HFF-Myc (cell line): ENCODE measurements at places on chromosomes 7 and 10.

DNA sequence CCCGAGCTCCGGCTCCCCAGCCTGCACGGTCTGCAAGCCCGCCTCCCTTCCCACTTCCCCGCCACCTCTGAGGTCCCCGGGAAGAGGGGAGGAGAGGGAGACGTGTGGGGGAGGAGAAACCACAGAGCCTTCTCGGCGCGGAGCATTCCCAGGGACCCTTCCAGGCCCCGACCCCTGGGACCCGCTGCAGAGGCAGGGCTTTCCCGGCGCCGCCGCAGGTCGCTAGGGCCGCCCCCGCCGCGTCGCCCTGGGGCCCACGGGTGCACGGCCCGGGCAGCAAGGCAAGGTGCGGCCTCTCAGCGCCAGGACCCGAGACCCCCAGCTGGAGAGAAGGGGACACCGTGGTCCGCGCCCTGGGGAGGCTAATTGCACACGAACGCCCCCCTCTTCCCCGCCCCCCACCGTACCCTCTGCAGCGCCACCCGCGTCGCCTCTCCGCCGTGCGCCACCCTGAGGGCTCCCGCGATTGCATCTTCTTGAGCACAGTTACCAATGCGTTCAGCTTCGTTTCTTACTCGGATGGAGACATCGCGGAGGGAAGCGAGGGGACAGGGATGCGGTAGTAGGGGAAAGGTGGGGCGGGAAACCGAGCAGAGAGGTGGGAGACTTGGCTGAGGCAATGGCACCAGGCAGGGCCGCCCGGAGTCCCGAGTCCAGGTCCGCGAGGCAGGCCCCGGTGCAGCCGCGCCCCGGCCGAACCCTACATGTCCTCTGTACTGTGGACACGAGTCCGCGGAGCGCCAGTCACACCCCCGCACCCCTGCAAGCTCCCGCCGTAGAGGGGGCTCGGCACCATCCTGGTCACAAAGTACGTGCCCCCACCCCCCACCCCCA, 28.9 kb downstream of the SKIDA1 start:
- no peak for DNase-seq

- DNase-seq = peak; percentile 50
Measured at GRCh38 chr10:88254091-88254490, 329.0 kb downstream of the RNLS start.

- no peak for DNase-seq
Measured at GRCh38 chr10:101000915-101001658, 1.5 kb downstream of the LZTS2 start.

GRCh38 chr7:3991731-3992231, 690.3 kb upstream of the FOXK1 start:
- no peak for DNase-seq

DNA sequence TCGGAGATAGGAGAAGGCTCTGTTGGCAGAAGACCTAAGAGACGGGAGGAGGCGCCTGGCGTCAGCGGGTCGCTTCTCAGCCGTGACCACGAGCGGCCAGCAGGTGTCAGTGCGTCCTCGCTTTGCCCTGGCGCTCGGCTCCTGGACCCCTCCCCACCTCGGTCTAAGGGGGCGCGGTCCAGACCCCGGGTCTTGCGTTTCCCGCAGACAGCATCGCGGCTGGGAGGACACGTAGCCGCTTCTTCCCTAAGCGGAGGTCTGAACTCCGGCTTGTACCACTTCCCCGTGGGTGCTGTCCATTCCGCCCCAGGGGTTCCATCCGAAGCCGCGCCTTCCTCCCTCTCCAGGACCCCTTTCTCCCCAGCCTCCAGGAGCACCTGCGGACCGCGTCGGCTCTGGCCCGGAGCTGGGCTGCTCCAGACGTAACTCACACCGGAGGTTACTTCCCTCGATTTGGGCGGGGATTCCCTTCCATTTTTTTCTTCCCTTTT, 593 bp upstream of the ADRA2A start:
- DNase-seq = no peak

DNA sequence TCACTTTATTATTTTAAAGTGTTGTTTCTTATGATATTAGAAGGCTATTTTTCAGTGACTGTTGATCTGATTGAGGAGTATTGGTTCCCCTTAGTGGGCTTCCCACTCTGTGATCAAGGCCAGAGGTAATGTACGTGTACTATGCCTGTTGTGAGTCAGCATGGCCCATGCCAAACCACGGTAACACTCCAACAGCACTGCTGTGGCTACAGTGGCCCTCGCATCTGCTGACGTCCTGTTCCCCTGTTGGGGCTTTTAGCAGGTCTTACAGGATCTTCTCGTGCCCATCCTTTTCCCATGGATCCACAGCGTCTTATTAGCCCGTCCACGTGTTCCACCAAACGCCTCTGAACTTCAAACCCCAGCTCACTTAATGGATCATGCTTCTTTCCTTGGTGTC, 964.6 kb upstream of the CELF2 start:
- no peak for DNase-seq

GRCh38 chr10:29583674-29584073, 51.1 kb downstream of the SVIL start:
- no peak for DNase-seq

GRCh38 chr10:17025444-17026295, 103.9 kb downstream of the CUBN start:
- DNase-seq = peak; percentile 98

GRCh38 chr10:103665162-103665889, 171.8 kb downstream of the NEURL1 start:
- DNase-seq = no peak

DNA sequence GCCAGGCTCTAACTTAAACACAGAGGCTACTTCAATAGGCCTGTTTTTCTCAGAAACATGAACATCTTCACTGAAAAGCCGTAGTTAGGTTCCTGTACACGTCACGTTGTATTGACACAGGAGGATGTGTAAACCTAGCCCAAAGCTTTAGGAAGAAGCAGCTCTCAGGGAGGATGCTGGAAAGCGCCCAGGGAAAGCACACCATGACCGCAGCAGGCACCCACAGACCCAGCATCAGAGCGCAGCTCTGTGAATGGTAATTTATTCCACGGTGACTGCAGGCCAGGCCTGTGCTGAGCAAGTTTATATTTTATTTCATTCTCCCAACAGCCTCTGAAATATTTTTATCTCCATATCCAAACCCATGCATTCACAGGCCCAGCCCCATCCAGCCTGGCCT, 51.1 kb downstream of the ASB13 start:
- no peak for DNase-seq

GRCh38 chr10:4267086-4267773, 482.2 kb upstream of the KLF6 start:
- DNase-seq = no peak

GRCh38 chr7:144403102-144403501, 391 bp downstream of the NOBOX start:
- DNase-seq = no peak

GRCh38 chr7:71361451-71362032, 229.6 kb downstream of the GALNT17 start:
- DNase-seq = no peak

DNA sequence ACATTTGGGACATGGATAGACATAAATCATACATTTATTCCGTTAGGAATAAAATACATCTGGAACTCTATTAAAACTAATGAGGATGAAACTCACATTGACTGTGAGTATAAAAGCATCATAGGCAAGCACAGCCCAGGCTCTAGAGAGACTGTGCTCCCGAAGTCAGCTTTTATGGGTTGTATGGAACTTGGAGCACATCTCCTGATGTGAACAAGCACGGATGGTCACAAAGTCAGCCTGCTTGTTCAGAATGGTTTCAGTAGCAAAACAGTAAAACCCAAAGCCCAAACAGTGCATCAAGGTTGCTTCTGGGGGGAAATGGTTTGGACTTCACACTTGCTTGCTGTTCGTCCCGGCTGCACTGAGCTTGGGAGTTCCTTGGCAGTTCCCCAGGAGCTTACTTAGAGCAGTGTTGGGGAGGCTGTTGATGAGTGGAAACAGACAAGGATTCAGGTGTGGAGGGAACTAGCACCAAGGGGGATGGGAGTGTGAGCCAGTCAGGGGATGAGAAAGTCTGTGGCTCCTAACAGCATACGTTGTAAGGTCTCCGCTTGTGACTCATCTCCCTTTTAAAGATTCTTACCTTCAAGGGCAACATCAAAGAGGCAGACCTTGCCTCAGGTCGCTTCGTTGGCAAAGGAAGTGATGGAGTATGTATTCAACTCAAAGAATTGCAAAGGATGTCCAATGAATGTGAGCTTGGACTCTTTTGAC, 19.7 kb upstream of the ITGA8 start:
- DNase-seq = no peak

DNA sequence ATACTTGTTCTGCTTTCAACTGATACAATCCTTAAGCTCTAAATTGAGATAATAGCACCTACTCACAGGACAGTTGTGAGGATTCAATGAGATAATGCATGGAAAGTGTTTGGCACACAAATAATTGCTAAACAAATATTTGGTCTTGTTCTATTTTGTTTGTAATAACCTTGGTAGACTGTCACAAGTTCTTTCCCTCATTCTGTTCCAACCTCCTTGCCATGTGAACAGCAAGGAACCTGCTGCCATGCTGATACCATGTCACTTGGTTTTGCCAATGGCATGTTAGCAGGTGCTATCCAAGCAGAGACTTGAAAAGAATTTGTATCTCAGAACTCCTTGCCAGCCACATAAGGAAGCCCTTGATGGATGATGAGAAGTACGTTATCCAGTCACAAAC, 24.8 kb upstream of the TECTB start:
- no peak for DNase-seq

GRCh38 chr10:17984056-17984455, 32.3 kb downstream of the SLC39A12 start:
- DNase-seq = no peak

DNA sequence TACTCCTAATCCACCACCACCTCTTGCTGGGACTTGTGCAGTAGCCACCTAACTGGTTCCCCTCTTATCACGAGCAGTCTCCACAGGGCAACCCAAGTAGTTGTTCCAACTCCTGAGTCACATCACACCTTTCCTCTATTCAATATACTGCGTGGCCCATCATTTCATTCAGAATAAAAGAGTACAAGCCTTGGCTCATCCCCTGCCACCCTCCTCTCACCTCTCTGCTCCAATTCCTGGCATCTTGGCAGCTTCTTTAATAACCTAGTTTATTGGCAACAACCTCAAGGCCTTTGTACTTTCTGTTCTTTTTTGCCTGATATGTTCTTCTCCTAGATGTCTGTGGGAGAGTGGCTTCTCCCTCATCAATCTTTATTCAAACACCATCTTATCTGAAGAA, 199.4 kb downstream of the KIAA1217 start:
- DNase-seq = no peak

DNA sequence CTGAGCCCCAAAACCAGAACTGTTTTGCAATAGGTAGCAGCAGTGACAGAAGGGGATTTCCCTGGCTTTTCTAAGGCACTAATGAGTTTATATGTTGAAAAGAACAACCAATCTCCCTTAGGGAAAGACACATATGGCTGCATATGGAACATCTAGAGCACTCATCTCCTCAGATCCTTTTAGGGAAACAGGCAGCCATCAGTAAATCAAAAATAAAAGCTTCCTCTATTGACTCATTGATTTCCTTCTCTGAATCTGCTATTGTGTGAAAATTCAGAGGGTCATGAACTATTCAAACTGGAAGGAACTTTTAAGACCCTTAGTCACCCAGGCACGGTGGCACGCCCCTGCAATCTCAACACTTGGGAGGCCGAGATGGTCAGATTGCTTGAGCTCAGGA, 110.9 kb upstream of the NANOS1 start:
- DNase-seq = no peak

DNA sequence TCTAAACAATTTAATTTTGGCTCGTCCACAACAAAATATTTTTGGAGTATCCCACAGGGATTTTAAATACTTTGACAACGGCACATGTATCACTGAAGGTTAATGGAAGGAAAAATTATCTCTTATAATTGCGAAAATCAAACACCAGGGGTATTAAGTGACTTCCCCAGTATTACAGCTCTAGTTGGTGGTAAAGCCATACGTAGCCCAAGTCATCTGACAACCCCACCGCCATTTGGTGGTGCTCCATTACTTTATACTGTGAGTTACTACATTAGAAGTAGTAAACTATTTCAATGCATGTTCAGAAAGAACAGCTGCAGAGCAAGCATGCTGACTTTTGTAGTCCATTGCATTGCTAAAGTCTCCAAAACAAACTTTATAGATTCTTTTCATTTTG, 179.7 kb downstream of the HGF start:
- DNase-seq = no peak

GRCh38 chr10:48814933-48815332, 124.7 kb downstream of the LRRC18 start:
- no peak for DNase-seq

DNA sequence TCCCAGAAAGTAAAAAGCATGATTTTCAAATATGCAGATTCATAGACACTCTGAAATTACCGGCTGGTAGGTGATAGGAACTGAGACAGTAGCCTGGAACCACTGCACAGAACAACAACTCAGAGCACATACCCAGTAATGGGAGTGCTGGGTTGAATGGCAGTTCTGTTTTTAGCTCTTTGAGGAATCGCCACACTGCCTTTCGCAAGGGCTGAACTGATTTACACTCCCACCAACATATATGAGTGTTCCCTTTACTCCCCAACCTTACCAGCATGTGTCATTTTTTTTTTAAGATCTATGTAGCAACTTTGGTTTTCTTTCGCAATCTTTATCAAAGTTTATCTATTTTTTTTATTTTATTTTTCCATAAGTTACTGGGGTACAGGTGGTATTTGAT, 358.8 kb downstream of the CALN1 start:
- DNase-seq = no peak

DNA sequence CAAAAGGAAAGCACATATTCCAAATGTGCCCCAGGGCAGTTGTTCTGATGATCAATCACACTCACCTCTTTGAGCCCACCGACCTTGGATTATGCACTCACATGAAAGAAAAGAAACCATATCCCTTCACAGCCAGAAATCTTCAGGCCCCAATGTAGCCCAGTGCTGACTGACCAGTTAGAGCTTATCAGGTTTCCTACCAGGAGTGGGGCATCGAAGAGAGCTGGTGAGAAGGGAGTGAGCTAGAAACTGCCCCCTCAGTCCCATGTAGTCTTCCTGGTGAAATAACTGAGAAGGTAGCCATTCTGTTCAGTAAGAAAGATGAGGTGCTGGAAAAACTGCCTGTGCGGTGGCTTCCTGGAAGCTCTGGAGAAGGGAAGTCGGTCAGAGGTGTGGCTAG, 32.2 kb downstream of the NRCAM start:
- DNase-seq = no peak

GRCh38 chr10:71137701-71138100, 74.7 kb upstream of the UNC5B start:
- DNase-seq = no peak

DNA sequence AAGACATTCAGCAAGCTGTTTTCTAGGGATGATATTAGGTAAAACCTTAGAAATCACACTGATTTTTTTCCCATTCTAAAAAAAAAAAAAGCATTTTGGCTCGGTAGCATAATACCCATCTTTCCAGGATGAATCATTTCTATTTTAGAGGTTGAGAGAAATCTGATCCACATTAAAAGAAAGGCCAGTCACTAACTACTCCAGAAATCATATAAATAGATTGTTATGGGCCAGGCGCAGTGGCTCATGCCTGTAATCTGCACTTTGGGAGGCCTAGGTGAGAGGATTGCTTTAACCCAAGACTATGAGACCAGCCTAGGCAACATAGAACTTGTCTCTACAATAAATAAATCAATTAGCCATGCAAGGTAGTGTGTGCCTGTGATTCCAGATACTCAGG, 164.3 kb downstream of the BAMBI start:
- DNase-seq = no peak
